Right renal pelvis (tissue), 4 donors: ENCODE measurements at places on chromosomes 3 and 15. TPM values are rescaled to one million over a fixed set of nuclear protein-coding genes. Genes with fewer than 3 reads are reported as not detected.

Gene CAMKV
- 0.39 TPM for polyA plus RNA-seq

Gene SNX22
- polyA plus RNA-seq = 0.82 TPM

Gene MUC20
- polyA plus RNA-seq = 22.8 TPM

Gene CHST13
- polyA plus RNA-seq = 4.4 TPM

Gene IL5RA
- polyA plus RNA-seq = 0.80 TPM

Gene FBLN2
- 24.6 TPM for polyA plus RNA-seq

Gene SAMMSON
- polyA plus RNA-seq = not detected

Gene ATP13A5
- 0.20 TPM for polyA plus RNA-seq

Gene LCTL
- 0.21 TPM for polyA plus RNA-seq

Gene ASB14
- polyA plus RNA-seq = 0.51 TPM

Gene CTXN2
- polyA plus RNA-seq = not detected

Gene CHST2
- polyA plus RNA-seq = 28.4 TPM

Gene MYEF2
- 83.5 TPM for polyA plus RNA-seq

Gene NR2E3
- 0.59 TPM for polyA plus RNA-seq

Gene EIF4A2
- 807 TPM for polyA plus RNA-seq

DNA sequence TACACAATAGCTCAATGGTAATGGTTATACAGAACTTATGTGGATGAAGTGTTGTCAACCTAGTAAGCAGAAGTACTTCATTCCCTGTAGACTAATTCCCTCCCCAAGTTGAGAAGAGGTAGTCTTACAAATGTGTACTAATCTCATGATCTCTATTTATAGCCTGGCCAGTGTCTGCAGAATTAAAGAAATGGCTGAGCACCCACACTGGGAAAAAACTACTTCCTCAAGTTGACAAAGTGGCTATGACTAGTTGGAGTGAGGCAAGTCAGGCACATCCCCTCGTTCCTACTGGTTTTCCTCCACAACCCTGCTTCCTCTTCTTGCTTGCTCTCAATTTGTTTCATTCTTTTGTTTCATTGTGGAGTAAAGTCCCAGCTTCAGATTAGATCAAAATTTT lies 566.7 kb upstream of the ZNF717 start:
- DNase-seq = no peak

- DNase-seq = no peak
Observed at GRCh38 chr3:136067211-136067610, 101.7 kb downstream of the PPP2R3A start.

- no peak for DNase-seq
Observed at GRCh38 chr15:48373821-48374451, 42.7 kb downstream of the DUT start.

DNA sequence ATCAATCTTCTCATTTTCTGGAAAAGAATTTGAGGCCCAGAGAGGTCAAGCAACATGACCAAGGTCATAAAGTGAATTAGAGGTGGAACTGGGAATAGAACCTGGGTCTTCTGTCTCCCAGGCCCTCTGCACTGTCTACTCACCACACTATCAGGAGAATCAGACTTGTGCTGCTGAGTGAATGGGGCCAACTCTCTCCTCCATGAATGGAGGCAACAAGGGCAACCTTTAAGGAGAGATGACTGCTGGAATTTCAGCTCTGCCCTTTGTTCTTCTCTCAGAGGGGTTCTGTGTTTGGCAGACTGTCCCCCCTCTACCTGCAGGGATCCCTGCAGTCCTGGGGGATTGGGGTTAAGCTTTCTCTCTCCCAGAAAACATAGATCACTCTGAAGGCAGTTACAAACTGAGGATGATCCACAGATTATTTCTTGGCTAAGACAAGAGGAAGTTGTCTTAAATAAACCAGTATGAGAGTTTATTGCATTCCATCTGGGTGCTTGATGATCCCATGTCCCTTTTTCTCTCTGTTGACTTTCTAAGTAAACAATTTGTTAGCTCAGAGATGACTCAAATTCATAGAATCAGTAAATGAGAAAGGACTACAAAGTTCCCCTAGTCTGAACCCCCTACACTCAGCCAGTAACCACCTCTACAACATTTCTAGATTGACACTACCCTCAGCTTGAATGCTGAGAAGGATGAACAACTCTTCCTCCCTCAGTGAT lies 99.0 kb upstream of the LIPC start:
- no peak for DNase-seq

GRCh38 chr15:85563328-85563727 lies 182.9 kb downstream of the AKAP13 start:
- no peak for DNase-seq

DNA sequence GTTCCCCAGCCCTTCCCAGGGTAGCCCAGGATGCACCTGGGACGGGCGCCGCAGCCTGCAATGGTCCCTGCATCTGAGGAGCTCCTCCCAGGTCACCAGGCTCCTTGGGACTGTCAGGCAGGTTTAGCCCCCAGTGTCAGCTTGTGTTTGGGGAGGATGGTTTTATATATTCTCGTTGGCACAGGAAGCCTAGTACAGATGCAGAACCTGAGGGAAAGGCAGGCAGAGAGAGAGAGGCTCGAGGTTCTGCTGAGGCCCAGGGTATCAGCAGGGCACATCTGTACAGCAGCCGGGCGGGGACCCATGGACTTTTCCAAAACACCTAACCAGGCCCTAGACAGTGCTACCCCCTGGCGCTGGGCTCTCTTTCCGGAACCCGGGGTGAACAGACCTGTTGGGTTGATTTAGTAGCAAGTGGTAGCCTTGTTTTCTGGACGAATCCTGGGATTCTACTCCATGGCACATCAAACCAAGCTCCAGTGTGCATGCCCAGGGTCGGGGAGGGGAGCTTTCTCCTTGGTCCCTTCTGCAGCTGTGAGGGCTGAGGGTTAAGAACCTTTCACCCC lies 8.6 kb downstream of the PAK6 start:
- no peak for DNase-seq

DNA sequence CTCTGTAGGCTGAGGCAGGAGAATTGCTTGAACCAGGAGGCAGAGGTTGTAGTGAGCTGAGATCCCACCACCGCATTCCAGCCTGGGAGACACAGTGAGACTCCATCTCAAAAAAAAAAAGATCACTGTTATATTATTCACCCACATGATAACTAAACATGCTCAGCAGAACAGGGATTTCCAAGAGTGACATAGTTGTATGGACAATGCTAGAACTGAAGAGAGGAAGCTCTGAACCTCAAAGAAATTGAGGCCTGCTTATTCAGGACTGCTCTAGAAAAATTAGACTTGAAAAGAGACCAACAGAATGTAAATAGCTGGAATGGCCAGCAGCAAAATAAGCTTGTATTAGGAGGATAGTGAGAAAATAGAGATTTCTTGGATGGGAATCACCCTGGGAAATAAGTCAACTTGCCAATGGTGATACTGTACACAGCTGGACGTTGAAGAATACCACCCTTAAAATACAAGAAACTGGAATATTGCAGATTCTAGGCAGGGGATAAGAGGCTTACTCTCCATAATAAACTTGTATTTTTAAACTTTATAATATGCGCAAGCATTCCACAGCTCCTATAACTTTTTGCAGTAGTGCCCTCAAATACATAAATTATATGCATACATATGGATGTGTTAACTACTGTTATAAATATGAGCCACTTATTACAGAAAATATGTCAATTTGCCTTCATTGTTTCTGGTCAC lies 28.2 kb downstream of the PIK3CB start:
- no peak for DNase-seq

DNA sequence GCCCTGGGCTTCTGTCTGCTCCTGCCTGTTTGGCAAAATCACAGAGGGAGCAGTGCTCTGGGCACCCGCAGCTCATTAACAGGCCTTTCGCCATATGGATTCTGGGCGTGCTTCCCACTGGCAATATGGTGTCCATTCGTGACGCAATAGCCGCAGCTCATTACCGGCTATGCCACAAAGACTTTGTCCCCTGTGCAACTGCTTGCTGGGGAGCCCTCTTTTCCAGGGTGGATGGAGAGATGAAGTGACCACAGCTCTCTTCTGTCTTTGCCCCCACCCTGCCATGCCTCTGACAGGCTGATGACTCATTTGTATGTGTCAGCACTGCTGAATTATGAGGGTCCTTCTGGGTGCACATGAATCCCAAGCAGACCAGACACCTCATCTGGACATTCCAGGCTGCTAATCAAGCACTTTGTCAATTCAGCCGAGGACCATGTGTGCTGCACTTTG lies 214.3 kb upstream of the FEZF2 start:
- DNase-seq = no peak

DNA sequence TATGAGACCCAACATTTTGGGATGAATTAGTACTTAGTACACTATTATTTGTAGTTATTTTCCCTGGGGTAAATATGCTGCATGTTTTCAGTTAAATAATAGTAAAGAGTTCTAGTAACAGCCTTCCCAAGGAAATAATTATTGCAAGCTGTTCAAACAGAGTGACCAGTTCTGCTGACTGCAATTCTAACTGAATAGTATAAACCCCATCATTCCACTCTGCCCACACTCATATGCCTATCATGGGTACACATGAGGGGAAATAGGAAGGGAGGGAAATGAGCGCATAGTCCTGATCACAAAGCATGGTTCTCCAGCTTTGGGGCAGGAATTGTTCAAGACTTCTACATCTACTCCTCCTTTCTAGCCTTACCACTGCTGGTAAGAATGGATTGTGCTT lies 18.7 kb downstream of the UQCC5 start:
- no peak for DNase-seq

DNA sequence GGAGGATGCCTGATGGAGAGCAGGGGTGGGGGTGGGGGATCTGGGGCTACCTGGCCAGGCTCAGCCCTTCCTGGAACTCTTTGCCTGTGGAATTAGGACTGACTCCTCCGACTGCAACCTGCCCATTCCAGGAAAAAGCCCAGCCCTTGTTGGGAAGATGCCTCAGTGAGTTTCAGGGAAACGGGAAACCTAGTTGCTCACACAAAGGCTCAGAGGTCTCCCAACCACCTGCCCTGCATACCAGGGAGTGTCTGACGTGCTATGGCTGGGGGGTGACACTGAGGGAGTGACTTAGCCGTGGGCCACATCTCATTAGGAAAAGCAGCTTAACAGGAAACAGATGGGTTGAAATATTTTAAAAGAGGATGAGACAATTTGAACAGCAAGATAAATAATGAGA lies 27.9 kb downstream of the CYP8B1 start:
- no peak for DNase-seq

DNA sequence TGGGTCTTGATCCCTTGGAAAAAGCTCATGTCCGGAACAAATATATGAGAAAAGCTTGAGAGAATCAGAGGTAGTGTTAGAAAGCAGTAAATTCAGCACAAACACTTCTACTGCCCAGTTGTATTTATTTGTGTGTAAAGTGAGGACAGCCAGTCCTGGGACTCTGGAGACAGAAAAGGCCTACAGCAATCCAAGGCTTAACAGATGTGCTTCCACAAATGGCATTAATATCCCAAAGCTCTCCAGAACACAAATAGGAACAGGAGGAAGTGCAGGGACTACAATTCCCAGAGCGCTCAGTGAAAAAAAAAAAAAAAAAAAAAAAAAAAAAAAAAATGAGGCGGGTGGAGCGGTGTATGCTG lies 390 bp upstream of the AP2M1 start:
- no peak for DNase-seq

DNA sequence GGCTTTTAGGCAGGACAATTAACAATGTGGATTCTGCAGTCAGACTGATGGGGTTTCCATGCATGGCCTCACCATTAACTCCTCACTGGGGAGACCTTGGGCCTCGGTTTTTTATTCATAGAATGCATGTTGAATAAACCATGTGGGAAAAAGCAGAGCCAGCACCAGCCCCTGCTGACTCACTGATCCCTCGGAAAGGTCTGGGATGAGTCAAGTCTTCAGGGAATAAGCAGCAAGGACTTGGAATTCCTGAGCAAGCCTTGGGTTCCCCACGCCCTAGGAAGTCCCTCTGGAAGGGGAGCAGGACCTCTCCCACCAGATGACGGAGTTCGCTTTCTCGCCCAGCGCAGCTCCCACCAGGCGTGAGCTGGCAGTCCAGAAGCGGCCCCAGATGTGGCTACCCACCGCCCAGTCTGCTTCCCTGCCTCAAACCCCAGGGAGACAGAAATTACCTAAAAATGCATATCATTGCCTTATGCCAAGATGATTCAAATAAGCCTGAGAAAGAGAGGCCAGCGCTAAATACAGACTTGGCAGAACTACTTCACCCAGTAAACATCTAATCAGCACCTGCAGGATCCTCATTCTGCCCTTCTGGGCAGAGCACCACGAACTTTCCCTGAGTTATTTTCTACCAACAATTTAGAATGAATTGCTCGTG lies 45.4 kb downstream of the BTD start:
- DNase-seq = no peak

GRCh38 chr3:151178208-151178845 lies 24.7 kb downstream of the GPR171 start:
- DNase-seq = no peak

DNA sequence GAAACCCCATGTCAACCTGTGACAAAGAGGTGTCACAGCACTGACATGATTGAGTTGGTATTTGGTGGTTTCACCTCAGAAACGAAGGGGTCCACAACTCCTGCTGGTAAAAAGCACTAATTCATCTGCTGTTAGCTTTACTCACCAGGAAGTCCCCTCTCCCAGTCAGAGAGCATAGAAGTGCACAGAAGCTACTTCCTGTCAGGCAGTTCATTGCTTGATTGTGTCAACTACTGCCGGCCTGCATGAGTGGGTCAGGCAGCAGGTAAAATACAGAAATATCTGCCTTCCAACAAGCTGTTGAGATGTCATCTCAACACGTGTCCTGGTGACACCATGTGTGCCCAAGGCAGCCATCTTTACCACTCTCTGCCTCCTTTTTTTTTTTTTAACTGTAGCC lies 596.6 kb upstream of the NR2F2 start:
- no peak for DNase-seq

DNA sequence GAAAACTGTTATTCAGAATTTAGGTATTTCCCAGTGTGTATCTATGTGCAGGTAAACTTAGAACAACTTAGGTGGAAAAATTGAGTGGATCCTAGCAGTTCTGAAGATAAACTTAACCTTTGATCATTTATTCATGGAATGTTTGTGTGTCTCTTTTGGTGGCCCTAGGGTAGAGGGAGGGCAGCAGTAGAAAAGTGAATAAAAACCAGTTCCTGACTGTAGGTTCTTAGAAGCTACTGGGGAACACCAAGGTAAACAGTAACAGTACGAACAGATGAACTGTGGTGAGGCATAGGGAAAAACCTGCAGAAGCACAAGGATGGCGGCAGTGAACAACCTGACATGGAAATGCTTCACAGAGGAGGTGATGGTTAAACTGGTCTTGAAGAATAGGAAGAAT lies 2.5 kb downstream of the SNRK start:
- no peak for DNase-seq

- DNase-seq = no peak
Observed at GRCh38 chr3:168705412-168705811, 609.7 kb upstream of the GOLIM4 start.

DNA sequence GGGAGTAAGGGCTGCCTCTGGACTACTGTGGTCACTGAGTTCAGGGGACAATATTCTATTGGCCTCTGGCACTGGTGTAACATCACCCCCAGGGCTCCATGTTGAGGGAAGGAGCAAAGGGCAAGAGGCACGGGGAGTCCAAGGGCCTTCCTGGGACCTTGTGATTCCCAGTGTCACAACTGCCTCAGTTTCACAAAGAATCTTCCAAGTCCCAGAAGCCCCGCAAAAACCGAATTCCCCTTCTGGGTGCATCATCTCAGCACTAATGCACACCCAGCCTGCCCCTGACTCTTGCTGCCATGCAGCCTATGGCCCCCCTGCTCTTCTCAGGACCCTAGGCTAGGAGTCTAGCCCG lies 5.5 kb downstream of the AMOTL2 start:
- no peak for DNase-seq

- no peak for DNase-seq
Observed at GRCh38 chr3:47664519-47664918, 85.9 kb upstream of the CSPG5 start.
